Pons (tissue), 1 donor: ENCODE measurements at places on chromosomes 11 and 22.

- DNase-seq: no peak
Measured at GRCh38 chr11:396948-397548, 3.0 kb downstream of the PKP3 start.

DNA sequence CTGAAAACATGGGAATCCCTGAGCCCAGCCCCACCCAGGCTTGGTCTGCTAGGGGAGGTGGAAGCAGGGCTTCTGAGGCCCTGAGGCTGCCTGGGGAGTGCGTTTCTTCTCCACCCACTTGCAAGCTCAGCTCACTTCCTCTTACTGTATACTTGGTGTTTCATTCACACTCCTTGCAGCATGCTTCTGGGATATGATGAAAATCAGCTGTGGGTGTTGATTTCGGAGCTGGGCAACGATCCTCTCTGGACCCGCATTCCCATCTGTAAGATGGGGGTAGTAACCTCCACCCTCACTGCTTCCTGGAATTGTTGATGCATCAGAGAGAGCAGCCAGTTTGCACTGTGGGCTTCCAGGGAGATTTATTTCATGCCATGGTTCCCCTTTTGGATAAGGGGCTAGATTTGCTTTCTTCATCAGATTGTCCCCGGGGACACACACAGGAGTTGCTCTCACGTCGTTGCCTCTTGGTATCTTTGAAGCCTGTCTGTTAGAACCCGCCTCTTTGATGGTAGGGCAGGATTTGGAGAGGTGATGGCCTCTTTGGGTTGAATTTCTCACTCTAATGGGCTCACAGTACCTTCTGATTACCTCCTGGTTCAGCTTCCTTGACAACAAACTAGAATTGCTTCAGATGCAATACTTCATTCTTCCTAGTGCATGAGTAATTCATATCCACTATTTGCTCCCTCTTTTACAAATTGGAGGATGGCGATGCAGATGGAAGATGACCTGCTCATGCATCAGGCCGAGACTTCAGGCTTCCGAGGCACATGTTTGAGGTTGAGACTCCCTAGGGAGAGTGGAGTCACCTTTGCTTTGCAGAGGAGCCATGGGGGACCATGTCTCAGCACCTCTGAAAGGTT is 40.4 kb downstream of the BCR start:
- DNase-seq: no peak

- DNase-seq: no peak
Measured at GRCh38 chr11:64347193-64347867, 7.3 kb downstream of the CCDC88B start.

GRCh38 chr11:68912254-68912653 is 8.6 kb downstream of the IGHMBP2 start:
- DNase-seq: no peak

GRCh38 chr11:44622721-44623258 is 57.3 kb downstream of the CD82 start:
- DNase-seq: no peak

DNA sequence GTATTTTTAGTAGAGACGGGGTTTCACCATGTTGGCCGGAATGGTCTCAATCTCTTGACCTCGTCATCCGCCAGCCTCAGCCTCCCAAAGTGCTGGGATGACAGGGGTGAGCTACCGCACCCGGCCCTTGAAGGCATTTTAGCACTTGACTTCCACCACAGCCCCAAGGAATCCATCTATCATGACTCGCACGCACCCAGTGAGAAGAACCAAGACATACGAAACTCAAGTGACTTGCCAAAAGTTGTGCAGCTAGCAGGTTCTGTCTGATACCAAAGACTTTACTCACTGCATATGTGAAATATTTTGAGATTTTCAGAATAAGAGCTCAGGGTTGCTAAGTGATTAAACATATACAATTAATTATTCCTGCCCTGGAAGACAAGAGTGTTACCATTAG is 21.0 kb downstream of the FLI1 start:
- no peak for DNase-seq

- no peak for DNase-seq
Measured at GRCh38 chr11:62752994-62753735, 795 bp downstream of the ZBTB3 start.
